Activated gamma-delta T cell treated with anti-CD3 and anti-CD28 coated beads, Interleukin-2, amount 50 U/mL, for 16 hours (primary cell): ENCODE measurements at places on chromosomes 2 and 18.

- no peak for DNase-seq
Measured at GRCh38 chr2:206176901-206177300, 17.2 kb downstream of the EEF1B2 start.

DNA sequence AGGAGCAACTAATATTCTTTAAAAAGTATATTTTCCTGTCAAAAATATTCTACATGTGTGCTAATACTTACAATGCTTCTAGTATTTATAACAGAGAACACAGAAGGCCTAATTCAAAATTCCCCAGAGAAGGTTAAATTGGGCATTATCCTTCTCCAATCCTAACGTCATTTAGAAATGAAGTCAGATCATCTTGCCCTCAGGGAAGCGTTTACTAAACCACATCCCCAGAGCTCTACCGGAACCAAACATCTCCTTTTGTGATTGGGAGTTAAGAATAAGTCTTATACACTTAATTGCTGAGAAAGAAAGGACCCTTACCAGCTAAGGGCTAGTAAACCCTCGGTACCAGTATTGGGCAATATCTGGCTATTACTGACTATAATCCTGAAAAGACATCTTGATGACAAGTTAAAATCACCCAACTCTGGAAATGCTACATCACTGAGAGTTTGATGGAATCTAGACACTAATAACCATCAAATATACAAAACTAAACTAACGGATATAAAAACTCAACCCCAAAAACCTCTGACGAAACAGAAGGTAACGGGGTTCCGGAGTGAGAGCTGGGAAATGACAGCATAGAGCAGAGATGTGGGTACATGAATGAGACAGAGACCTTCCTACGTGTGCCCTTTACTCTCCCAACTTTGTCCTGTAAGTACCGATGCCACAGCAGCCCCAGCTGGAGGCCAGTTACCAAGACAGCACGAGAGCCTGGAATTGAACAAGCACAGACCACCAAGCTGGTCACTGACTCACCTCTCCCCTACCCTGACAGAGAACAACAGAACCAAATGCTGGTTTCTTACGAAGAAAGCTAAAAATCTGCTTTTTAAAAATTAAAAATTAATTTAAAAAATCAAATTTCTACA, 35.0 kb downstream of the WDSUB1 start:
- DNase-seq = no peak

DNA sequence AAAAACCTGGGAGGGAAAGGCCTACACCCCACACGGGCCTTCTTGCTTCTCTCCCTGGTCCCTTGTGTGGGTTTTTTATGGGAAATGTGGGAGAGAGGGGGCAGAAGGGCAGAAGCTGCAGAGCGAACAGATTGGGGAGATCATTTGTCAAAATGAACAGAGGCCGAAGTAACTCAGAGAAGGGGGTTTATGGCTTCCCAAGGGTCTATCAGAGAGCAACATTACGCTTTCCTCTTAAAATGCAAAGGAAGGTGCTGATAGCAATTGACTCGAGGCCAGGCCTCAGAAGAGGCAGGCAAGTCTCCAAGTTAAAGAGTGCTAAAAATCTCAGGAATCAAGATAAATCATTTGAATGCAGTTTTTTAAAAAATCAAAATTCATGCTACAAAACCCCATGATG, 101.5 kb downstream of the SGPP2 start:
- DNase-seq = no peak

GRCh38 chr2:20211420-20211819, 13.5 kb downstream of the SDC1 start:
- no peak for DNase-seq

DNA sequence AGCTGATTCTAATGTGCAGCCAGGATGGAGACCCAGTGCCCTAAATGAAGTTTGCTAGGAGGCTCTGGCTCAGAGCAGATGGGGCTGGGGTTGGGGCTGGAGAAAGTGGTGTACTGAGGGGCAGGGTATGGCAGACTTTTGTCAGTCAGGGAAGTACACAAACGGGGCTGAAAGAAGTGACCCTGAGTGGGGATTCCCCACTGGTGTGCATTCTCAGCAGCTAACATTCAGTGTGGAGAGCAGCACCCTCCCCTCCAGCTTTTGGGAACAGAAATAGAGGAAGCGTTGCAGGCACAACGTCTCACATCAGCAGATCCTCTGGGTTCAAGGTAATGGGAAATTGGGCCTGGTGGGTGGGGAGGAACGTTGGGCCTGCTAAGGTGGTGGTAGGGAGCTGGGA, 89.1 kb upstream of the GCFC2 start:
- no peak for DNase-seq

DNA sequence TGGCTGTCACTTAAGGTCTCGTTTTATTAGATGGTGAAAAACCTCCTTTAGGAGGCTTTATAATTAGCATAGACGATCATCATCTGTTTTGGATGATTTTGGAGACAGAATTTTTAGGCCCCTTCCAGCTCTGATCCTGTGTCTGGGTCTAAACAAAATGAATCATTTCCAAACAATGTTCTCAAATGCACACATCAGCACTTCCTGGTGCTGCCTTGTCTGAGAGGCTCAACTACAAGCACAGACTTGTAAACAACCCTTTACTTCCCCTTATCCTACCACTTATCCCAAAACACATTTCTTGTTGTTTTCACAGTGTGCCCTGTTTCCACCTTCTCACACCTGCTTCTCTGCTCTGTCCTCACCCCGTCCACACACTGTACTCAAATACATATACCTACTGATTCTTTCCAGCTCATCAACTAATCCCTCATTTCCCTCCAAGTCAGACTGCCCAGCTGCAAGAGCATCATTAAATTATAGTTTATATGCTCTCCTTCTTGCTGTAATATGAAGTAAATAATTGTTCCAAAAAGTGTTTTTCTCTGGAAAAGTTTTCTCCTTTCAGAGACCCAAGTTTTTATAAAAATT, 71.2 kb upstream of the COL3A1 start:
- no peak for DNase-seq

DNA sequence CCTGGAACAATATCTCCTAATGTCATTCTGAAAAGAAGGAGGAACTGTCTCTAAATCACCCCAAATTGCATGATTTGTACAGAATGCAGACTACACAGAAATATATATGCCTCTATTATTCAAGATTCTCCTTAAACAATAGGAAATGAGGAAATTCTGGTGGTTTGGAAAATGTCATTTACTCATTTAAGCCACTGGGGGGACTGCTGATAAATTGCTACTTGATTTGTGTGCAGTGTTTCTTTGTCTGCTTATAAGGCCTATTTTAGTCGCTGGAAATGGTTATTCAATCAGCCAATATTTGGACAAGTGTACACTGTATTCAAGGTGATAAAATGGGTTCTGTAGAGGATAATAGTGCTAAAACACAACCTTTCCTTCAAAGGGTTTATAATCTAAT, 801.9 kb upstream of the CELF4 start:
- no peak for DNase-seq

- DNase-seq = no peak
Measured at GRCh38 chr2:186862869-186863709, 14.1 kb upstream of the ZSWIM2 start.

DNA sequence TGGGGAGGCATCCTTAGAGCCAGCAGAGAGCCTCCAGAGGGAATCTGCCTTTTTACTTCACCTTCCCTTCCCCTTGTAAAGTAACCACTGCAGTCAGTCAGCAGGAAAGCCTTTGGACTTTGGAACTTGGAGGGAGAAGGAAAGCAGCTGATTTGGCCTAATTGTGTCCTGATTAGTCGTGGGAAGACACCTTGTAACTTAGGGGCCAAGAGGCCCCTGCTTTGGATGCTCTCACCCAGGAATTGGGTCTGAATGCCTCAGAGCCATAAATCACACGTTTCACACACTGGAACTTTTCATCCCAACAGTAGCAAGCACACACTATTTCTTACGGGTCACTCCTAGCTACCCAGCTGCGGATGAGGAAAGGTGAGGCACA, 81.0 kb upstream of the PPM1B start:
- no peak for DNase-seq

GRCh38 chr2:22947741-22948140, 437.2 kb upstream of the KLHL29 start:
- DNase-seq = no peak

GRCh38 chr18:58218117-58218516, 174.1 kb downstream of the NEDD4L start:
- no peak for DNase-seq

DNA sequence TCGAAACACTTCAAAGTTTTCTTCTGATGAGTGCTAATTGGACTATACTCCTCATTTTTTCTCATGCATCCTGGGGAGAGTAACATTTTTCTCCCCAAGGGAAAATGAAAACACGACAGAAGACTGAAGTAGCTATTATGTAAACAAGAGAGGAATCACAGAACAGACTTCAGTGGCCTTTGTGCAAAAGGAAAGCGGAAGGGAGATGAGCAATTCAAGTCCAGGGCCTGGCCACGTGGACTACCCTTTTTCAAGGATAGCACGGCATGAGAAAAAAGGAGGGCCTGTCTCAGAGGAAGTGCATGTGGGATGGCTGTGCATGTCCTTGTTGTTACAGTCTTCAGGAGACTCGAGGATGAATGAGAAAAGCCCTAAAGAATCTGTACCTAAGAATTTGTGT, 43.8 kb upstream of the KCNE4 start:
- no peak for DNase-seq

GRCh38 chr2:69177063-69177771, 164.2 kb downstream of the ANTXR1 start:
- no peak for DNase-seq

DNA sequence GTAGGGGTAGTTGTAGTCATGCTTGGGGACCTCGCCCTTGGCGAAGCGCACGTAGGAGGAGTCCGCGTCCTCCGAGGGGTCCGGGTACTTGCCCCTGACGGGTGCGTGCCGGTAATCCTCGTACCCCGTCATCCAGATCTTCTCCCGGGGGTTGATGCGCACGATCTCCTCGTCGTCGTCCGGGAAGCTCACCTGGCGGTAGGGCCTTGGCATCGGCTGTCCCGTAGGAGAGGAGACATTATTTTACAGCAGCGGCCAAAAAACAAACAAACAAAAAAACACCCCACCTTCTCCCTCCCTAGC, 86.3 kb downstream of the ACTR2 start:
- no peak for DNase-seq

DNA sequence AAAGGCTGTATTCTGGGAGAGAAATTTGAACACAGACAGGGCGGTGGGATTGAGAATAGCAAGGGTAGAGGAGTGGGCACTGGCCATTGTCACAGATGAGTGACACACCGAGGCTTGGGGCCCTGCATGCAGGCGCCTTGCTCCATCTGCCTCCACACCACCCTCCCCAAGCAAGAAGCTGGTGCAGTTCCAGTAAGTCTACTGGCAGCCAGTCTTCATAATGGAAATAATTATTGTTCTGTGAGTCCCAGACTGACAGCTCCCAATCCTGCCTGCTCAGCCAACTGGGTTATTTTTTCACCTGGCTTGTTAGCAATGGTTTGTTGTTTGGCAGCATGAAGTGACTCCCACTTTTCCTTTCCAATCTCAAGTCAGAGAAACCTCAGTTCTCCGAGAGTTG, 13.0 kb downstream of the TTC32 start:
- DNase-seq = no peak

- DNase-seq = no peak
Measured at GRCh38 chr2:173488861-173489260, 134.2 kb downstream of the CDCA7 start.

DNA sequence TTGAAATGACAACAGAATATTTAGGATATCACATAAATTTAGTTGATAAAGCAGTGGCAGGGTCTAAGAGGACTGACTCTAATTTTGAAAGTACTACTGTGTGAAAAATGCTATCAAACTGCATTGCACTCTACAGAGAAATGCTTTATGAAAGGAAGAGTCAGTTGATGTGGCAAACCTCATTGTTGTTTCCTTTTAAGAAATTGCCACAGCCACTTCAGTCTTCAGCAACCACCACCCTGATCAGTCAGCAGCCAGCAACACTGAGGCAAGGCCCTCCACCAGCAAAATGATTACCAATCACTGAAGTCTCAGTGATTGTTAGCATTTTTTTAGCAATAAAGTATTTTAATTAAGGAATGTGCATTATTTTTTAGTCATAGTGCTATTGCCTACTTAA, 488.7 kb upstream of the SLC39A10 start:
- no peak for DNase-seq

DNA sequence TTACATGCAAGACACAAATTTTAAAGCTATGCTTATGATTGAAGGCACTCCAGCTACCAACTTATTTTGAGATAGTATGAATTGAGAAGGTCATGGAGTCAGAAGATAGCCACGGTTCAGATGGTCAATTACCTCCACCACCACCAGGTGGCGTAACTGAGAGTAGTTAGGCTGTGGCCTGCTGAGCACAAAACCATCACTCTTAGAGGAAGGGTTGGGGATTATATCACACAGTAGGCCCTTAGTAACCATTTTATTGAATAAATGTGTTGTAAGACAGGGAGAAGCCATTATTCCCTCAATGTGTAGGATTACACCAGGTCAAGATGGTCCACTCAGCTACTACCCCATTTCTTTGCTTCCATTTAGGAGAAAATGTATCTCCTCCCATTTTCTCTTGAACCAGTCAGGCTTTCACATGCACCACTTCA, 18.8 kb downstream of the KLHL41 start:
- DNase-seq = peak; percentile 60

- no peak for DNase-seq
Measured at GRCh38 chr2:198072655-198073054, 268.3 kb downstream of the PLCL1 start.

- DNase-seq = no peak
Measured at GRCh38 chr2:140308706-140309105, 1528.5 kb upstream of the NXPH2 start.

DNA sequence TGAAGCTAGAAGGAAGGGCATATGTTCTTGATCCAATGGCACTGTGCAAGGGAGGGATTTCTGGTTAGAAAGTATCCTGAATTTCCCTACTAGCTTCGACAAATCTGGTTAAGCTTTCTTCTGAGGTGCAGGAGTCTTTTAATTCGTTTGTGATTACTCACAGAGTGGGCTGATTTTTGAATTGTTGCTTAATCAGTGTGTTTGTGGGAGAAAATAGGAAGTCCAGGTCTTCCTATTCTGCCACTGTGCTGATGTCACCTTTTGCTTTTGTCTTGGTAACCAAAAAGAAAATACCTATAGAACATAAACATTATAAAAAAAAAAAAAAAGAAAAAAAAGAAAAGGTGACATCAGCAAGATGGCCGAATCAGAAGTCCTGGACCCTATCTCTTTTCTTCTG, 1008.6 kb downstream of the TSN start:
- DNase-seq = no peak

DNA sequence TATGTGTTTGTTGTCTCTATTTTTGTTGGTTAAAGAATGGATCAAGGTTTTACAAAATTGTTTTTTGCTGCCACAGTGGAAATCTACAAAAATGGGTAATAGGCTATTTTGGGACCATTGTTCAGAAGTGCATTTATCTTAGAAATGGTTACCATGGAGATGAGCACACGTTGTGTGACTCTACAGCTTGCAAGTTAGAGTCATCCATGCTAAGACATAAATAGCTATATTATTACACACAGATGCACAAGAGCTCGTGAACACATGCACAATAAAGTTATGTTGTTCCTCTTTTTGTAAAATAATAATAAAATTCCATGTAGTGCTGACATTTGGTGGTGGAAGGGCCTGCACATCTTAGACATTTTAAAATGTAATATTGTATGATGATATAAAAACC, 15.5 kb upstream of the DUSP19 start:
- DNase-seq = no peak

GRCh38 chr2:73112026-73112912, 479 bp downstream of the RAB11FIP5 start:
- DNase-seq = no peak
